ENCODE measurements at places on chromosomes 1 and 21.
A peak's percentile ranks its signal among the peaks of the same experiment; 100 is the strongest.

GRCh38 chr1:172905452-172905851 is 145.3 kb downstream of the TNFSF18 start:
- DNase-seq = no peak

GRCh38 chr21:42607525-42608102 is 45.8 kb upstream of the PDE9A start:
- DNase-seq = no peak

GRCh38 chr1:179753061-179753460 is 10.0 kb downstream of the FAM163A start:
- DNase-seq = no peak

- no peak for DNase-seq
Measured at GRCh38 chr1:115955228-115955627, 21.1 kb upstream of the SLC22A15 start.

GRCh38 chr21:37153935-37154350 is 80.9 kb downstream of the TTC3 start:
- no peak for DNase-seq

GRCh38 chr1:191025896-191026642 is 548.4 kb upstream of the BRINP3 start:
- DNase-seq = no peak

DNA sequence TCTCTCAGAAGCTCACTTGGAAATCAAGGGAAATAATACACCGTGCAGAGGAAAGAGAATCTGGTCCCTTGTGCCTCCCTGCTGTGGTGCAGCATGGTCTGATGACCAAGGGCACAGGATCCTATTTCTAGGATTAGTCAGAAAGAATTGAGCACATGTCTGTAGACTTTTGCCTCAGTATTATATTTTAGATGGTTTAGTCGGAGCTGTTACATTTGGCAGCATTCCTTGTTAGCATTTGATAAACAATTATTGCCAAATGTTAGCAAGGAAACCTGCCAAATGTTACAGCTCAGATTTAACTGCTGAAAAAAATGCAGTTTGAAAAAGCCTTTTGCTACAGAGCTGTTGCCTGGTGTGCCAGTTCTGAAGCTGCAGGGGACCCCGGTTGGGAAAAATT is 183.5 kb upstream of the DPYD start:
- DNase-seq = no peak

DNA sequence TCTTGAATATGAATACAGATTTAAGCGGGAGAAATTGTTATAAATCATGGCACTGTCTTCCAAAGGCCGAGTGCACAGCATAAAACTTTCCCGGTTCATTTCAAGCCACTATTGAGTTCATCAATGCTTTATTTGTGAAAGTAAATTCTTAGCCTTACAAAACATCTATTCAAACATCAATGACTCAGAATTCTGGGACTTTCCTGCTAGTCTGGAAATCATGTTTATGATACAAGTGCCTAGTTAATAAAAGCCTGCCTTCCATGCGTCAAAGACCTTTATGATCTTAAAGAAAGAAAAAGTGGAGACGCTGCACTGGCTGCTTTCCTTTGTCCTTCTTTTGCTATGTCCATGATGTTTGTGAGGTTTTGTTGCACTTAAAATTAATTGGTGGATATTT is 137.7 kb downstream of the SETD4 start:
- no peak for DNase-seq

- no peak for DNase-seq
Measured at GRCh38 chr1:78604643-78605042, 15.6 kb upstream of the IFI44L start.

GRCh38 chr1:163657719-163658118 is 336.0 kb downstream of the NUF2 start:
- no peak for DNase-seq

GRCh38 chr1:66271216-66271903 is 262.6 kb upstream of the SGIP1 start:
- DNase-seq = peak; percentile 57

GRCh38 chr1:97365026-97365425 is 555.8 kb downstream of the DPYD start:
- no peak for DNase-seq

GRCh38 chr1:185035258-185035657 is 10.1 kb upstream of the RNF2 start:
- DNase-seq = no peak

DNA sequence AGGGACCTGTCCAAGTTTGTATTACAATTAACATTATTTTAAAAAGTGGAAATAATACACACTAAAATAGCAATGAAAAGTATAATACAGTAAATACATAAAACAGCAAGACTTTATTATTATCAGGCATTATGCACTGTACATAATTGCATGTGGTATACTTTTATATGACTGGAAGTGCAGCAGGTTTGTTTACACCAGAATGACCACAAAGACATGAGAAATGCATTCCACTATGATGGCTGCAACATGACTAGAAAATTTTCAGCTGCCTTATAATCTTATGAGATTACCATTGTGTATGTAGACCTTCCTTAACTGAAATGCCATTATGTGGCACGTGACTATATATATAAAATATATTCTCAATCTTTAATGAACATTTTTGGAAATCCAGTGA is 1699.6 kb downstream of the KCNT2 start:
- no peak for DNase-seq

- DNase-seq = peak; percentile 85
Measured at GRCh38 chr1:161098210-161099068, at the start of gene KLHDC9. TSS of gene KLHDC9 (plus strand) at chr1:161098361. CDS start at chr1:161098536, 175 bp downstream.

DNA sequence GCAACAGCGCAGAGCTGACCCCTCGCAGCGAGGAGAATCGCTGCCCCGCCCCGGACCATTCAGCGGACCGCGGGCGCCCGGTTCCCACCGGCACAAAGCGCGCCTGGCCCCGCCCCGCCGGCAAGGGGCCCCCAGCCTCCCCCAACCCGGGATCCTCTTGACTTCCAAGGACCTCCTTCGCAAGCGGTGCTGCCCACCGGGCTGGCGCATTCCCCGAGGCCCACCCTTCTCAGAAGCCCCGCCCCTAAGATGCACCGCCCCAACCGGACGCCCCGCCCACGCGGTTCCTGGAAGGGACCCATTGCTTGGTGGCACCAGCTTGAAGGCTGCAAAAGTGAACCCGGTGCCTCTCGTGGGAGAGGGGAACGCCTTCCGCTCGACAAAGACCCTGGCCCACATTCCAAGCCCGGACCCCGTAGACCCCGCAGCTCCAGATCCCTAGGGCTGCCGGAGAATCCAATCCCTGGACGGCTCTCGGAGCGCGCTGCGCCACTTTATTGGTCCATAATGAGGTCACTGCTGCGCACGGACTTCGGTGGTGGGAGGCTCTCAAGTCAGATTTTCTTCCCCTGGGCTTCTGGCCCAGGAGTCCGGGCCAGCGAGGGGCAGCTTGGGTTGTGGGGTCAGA is 2.0 kb downstream of the HES3 start:
- DNase-seq = peak; percentile 76

DNA sequence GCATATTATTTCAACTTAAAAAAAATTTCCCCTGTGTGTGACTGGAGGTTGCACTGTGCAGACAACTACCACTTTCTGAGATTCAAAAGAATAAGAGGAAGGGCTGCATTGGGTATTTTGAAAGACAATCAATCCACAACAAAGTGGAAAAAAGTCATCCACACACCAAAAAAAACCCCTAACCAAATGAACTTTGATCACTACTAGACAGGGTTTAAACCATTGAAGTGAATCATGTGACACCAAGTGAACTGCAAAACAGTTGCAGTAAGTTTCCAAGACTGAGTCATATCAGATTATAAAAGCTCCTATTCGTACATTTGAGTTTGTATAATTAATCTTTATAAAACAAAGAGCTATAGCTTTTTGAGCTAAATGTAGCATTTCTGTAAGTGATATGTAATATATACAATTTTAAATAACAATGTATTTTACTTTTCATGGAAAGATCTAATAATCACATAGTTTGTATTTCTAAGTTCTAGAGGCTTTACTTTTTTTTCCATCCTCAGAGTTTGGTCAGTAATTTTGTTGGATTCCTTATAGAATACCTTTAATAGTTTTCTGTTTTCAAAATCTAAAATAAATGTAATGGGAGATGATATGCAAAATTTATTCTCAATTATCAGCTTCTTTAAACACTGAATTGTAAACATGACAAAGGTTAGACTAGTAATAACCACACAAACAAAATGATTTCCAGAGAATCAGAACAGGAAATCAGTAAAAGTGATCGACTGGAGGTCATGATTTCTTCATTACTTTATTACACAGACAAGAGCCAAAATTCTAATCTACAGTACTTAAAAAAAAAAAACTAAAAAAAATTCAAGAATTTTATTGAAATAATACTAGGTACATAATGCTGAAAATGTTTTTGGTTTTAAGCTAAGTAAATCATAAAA is 50.5 kb upstream of the GFI1 start:
- DNase-seq = peak; percentile 25

- no peak for DNase-seq
Measured at GRCh38 chr1:96643519-96643918, 78.1 kb upstream of the PTBP2 start.

DNA sequence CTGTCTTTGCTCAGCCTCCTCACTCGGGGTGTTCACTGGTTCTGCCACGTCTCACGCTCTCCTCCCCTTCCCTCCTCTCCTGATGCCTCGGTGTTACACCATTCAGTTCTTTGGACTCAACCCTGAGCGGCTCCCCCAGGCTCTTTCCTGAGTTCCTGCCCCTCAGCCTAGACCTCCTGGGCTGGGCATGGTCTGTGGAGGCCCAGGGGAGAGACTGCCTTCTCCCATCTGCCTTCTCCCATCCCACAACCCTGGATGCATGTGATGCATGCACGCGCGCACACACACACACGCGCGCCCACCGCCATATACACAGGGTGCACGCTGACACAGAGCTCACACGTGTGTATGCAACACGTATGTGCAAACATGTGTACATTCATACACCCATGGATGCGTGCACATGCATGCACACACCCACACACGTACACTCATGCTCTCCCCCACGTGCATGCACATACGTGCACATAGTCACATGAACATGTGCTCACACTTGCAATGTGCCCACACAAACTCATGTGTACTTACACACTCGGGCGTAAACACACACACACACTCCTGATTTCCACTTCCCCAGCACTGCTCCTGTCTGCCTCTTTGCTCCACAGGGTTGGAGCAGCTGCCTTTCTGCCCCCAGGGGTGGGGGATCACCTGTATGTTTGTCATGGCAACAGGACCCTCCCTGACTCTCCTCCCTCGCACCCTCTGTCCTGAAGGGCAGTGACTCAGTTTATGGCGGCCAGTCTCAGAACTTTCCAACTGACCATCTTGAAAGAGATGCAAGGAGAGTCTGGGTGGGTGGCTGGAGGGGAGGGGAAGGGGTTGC is 59.0 kb downstream of the HUNK start:
- DNase-seq = no peak

- no peak for DNase-seq
Measured at GRCh38 chr1:145886390-145886789, 724 bp upstream of the ANKRD35 start.

DNA sequence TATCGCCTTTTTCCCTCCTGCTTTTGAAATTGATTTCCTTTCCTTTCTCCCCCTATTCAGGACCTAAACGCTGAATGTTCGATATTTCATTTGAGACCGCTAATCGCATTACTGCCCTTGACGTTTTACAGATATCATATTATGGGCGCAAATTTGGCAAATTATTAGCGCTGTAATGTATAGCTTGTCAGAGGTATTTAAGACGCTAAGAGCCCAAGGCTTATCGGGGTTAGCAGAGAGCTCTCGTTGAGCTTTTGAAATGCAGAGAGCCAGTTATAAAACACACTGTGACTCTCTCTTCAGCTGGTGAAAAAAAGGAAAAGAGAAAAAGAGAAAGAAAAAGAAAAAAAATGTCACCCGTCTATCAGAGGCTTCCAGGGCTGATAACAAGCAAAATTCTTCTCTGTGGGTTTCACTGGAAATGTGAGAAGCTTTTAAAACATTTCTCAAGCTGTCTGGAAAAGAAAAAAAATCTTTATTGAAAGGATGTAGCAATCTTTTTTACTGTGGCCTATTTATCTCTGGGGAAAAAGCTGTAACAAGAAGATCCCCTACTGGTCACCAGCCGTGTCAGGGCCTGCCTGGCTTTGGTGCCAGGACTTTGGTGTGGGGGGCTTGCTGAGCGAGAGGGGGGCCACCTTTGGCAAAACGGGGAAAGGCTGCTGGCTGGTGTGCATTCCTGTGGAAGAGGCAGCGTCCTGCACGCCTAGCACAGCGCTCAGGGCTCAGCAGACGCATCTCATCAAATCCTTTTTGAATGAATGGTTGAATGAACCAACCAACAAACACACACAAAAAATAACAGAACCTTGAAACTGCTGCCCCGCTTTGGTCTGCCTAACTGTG is 119.8 kb downstream of the RNF220 start:
- DNase-seq = no peak

GRCh38 chr21:46100906-46101305 is 3.0 kb downstream of the COL6A2 start:
- no peak for DNase-seq

DNA sequence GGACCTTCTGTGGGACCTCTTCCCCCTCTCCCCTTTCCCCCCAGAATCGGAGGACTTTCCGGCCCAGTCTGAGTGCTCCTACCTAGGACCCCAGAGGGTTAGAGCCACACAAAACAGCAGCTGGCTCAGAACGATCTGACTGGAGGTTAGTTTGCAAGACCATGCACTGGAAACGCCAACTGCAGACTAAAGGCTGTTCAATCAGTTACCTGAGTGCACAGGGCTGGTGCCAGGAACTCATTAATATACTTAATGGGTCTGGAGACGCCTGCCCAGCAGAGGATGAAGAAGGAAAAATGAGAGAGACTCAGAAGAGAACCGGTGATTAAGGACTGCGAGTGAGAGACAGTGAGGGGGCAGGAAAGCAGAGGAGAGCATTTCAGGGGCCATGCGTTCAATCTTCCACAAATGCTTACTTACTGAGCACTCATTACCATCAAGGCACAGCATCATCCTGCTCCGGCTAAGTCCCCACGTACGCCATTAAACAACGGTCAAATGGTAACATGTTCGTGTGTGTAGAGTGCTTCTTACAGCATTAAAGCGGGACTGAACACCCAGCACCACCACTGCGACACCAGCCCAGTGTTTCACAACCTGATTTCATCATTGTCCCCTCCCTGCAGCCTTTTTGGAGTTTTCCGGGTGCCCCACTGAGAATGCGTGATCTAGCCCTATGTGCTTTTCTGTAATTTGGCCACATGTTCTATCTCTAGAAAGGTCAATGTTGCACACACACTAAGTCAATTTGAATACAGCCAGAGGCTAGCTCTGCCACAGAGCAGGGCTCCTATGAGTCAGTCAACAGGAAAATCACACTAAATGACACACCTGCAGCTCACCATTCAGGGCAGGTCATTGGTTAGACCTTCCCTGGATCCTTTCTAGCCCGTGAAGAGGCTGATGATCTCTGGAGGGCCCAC is 7.6 kb downstream of the ENO1 start:
- DNase-seq = no peak

- DNase-seq = no peak
Measured at GRCh38 chr1:172917972-172918371, 132.8 kb downstream of the TNFSF18 start.

GRCh38 chr1:174032671-174033222 is 10.6 kb upstream of the RC3H1 start:
- no peak for DNase-seq

DNA sequence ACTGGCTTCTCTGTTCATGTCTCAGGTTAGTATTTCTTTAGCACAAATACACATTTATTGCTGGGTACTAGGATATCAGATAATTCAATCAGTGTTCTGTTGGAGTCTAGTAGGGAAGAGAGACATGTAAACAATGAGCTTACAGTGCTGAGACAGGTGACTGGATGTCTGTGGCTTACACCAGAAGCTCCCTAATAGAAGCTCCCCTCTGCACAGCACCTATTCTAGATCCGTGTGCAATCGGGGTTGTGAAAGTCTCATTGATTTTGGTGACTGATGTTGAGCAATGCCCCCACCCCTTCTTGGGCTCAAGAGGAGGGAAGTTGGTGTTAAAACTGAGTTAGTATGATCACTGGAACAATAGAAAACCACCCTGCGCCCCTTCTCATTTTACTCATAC is 279.2 kb downstream of the RPS6KC1 start:
- no peak for DNase-seq

All from activated naive CD4-positive, alpha-beta T cell treated with anti-CD3 and anti-CD28 coated beads, Interleukin-2, amount 10 ng/mL, durations not matched to agents 7 days and 5 days (primary cell).